ENCODE measurements at places on chromosomes 5 and 9.

DNA sequence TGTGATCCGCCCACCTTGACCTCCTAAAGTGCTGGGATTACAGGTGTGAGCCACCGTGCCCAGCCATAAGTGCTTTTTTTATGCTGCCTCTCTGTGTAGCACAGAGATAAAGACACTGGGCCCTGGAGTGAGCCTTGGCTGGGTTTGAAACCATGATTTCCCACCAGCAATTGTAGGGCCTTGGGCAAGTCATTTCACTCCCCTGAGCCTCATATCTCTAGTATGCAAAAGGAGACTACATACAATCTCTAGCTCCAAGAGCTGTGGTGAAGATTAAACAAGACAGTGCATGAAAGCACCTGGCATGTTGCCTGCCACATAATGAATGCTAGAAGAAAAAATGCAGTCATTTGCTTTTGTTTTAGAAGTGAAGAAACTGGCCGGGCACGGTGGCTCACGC is 3.9 kb downstream of the FABP6 start:
- DNase-seq, result no peak

DNA sequence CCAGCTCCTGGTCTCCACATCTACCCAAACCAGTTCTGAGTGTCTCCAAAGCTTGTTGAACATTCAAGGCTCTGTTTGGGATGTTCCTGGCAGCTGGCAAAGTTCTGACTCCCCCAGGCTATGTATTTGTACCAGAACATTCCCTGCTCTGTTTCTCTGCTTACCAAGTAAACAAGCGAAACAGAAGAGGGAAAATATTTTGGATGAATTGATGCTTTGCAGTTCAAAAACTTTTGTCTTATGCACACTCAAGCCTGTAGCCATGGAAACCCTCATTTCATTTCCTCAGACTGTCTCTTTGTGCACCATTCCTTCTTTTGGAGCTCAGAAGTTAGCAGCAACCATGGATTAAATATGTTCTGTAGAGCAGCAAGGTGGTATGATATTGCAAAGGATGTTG is 145.8 kb downstream of the ACTL7B start:
- DNase-seq, result no peak

DNA sequence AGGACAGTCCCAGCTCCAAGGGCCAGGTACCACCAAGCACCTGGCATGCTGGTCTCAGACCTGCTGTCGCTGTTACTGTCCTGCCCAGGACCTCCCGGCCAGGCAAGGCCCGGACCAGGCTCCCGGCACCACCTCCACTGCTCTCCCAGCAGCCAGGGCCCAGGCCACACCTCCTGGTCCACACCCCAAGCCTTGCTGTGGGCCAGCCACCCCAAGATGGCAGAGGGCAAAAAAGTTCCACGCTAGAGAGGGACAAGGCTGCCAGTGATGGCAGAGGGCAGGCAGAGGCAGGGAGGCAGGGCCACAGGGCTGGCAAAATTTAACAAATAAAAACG is 1.1 kb downstream of the DNLZ start:
- DNase-seq, result no peak

GRCh38 chr5:173279166-173279565 is 44.2 kb upstream of the NKX2-5 start:
- no peak for DNase-seq

GRCh38 chr9:84397822-84398221 is 57.3 kb upstream of the SLC28A3 start:
- DNase-seq, result no peak

- DNase-seq, result no peak
These were observed 638.1 kb downstream of the ACTL7B start for GRCh38 chr9:108217431-108218349.

GRCh38 chr9:131037335-131038255 is 28.6 kb downstream of the LAMC3 start:
- DNase-seq, result peak; percentile 27

GRCh38 chr5:150670275-150670947 is 9.4 kb downstream of the MYOZ3 start:
- DNase-seq, result peak; percentile 8

GRCh38 chr9:34746526-34746925 is 36.6 kb upstream of the CCL21 start:
- DNase-seq, result no peak

DNA sequence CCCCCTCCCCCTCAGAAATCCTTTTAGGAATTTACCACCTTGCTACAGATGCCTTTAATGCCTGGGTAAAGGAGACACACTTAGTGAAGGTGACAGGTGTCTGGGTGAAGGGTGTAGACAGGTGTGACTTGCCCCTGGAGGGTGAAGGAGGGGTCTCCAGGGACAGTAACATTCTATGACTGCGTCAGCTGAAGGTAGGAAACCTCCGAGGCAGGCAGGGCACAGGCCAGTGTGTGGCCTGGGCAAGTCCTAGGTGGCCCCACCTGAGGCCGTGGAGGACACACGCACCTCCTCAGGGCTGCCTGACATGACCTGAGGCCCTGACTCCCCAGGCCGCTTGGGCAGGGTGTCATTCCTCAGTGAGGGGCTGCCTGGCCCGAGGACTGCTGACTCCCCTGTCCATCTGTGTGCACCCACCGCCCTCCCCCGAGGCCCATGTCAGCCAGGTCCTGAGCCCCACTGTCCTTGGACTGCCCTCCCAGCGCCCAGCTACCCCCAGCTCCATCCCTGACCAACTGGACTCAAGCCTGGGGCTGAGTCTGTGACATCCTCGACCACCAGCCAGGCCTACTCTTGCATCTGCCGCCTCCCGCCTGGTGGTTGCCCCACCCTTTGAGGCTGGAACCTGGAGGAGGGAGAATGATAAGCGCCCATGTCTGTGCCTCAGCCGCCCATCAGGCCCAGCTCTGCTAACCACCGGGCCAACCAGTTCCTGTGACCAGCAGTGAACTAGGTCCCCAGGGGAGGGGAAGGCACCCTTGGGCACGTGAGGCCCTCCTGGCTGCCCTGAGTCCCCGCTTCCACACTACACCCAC is 18.4 kb downstream of the CARD19 start:
- DNase-seq, result no peak

- DNase-seq, result no peak
These were observed 545.3 kb upstream of the DAP start for GRCh38 chr5:11306365-11306764.

DNA sequence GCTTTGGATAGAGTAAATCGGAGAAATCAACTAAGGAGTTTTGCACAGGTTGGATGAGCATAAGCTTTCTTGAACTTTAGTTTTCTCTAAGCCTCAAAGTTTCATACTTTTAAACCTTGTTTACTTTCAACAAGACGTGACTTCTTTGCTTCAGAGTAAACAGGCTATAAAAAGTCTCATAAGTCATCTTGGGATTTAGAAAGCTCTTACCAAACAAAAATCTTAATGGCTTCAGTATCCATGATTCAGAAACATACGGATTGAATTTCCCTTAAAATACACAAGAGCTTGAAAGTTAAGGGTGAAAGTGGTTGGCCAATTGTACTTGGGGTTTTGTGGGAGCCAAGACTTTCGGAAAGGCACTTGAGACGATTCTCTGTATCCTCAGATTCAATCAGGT is 270.9 kb upstream of the ANKH start:
- no peak for DNase-seq

- DNase-seq, result no peak
These were observed 40.1 kb downstream of the PRRT1B start for GRCh38 chr9:131585375-131585774.

All from GM13977 (cell line).